ENCODE measurements at places on chromosomes 16 and 17.

DNA sequence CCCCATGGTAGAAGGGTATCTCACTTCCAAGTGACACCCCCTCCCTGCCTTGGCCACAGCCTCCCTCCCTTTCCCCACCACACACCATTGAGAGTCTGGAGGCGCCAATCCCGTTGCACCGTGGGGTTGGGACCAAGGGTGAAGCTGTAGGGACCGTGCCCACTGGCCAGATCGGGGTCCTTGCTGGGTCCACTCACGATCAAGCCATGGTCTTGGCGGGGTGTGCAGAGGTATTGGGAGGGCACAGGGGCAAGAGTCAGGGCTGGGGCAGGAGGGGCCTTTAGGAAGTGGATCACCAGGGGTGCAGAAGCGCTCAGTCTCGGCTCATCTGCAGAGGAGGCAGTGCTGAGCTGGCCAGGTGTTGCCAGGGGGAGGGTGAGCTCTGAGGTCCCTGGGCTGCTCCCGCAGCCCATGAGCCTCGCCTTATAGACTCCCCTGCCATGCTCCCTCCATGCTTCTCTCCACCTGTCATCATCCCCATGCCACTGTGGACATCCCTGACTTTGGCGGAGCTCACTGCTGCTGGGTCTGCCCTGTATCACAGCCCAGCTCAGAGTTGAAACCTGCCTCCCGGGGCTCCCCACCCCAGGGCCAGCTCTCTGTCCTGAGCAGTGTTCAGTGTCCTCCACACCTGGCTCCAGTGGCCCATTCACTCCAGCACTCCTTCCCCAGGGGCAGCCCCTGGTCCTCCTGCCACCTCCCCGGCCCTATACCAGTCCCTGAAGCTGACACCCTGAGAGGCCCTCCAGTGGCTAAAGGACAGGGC, 8.3 kb downstream of the CDH16 start:
- DNase-seq = no peak

GRCh38 chr17:13477180-13477611, 124.5 kb downstream of the HS3ST3A1 start:
- no peak for DNase-seq

- DNase-seq = no peak
Observed at GRCh38 chr16:21101631-21102420, 48.8 kb downstream of the DNAH3 start.

- DNase-seq = no peak
Observed at GRCh38 chr16:19437280-19437679, 19.6 kb downstream of the TMC5 start.

GRCh38 chr17:48429638-48430586, at the start of gene SKAP1:
Gene SKAP1, minus strand, starts transcription at chr17:48430214.
- DNase-seq = peak; percentile 56

DNA sequence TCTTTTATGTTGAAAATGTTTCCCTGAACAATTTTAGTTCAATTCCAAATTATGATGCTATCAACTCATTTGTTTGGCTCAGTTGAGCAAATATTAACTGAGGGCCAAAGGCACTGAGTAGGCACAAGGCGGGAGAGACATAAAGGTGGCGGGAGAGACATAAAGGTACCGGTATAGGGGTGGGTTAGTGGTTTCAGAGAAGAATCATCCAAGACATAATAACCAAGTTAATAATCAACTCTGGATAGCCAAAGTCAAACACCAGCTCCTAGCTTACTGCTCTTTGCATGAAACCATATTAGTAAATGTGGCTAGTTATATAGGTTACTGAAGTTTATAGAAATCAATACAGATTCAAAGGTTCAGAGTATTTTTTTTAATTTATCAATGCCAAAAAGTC, 91.7 kb downstream of the RPGRIP1L start:
- no peak for DNase-seq

GRCh38 chr17:81651692-81652091, 4.7 kb downstream of the PDE6G start:
- no peak for DNase-seq

GRCh38 chr17:17937958-17938357, 34.2 kb downstream of the TOM1L2 start:
- DNase-seq = no peak

DNA sequence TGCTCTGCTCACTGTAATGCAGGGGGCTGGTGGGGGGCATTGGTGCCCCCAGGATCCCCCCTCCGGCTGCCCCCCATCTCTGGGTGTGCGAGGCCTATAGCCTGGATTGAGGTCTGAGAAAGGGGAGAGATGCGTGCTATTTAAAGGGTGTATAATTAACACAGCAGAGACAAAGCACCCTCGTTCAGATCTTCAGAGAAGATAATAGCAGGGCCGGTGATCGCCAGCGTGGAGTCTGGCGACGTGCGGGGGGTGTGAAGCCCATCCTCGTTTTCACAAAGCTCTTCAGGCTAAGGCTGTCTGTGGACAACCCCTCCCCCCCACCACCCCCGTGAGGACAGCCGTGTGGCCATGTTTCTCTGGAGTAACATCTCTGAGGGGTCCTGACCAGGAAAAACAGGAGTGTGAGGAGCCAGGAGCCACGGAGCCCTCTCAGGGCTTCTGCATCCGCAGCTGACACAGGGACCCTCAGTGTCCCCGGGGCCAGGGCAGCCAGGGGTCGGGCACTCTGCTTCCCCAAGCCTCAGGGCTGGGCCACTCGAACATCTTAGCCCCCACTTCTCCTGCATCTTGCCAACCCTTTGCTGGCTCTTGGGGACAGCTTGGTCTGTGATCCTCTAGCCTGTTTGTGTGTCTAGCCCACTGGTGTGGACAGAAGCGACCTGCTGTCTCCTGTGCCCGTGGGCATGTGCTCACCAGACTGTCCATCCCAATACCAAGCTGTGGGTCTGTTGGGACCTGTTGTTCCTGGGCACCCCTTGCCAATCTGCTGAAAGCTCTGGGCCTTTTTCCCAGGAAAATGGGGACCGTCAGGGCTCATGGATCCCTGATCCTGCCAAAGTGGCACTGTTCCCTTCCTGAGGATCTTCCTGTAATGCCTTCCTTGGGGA, 58.9 kb downstream of the BAIAP2 start:
- DNase-seq = no peak

DNA sequence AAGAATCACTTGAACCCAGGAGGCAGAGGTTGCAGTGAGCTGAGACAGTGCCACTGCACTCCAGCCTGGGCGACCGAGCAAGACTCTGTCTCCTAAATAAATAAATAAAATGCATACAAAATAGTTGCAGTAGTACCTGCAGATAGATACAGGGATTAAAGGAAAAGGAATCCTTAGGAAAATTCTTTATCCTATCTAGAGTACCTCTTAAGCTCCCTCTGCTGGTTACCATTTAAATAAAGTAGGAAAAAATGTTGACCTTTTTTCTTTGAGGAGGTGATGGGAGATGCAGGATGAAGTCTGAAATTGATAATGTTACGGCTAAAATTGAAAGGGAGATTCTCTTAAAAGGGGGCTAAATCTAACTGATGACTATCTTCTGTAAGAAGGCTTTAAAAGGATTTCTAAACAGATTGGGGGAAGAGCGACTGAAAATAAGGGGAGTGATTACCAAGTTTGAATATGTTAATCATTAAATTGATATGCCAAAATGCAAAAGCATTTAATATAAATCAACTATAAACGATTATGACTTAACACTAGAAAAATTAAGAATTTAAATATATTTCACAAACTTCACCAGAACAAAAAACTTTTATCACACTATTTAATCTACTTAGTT, 29.4 kb downstream of the C16orf87 start:
- DNase-seq = no peak

DNA sequence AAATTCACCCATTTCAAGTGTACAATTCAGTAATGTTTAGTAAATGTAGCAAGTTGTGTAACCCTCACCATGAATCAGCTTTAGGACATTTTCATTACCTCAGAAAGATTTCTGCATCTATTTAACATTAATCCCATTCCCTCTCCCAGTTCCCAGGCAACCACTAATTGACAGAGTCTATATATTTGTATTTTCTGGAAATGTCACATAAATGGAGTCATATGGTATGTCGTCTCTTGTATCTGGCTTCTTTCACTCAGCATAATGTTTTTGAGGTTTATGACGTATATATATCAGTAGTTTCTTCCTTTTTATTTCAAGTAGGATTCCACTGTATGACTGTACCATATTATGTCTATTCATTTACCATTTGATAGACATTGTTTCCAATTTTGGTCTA, 199.8 kb downstream of the CYB561 start:
- DNase-seq = no peak

GRCh38 chr16:48441863-48442279, 56.7 kb upstream of the SIAH1 start:
- no peak for DNase-seq

DNA sequence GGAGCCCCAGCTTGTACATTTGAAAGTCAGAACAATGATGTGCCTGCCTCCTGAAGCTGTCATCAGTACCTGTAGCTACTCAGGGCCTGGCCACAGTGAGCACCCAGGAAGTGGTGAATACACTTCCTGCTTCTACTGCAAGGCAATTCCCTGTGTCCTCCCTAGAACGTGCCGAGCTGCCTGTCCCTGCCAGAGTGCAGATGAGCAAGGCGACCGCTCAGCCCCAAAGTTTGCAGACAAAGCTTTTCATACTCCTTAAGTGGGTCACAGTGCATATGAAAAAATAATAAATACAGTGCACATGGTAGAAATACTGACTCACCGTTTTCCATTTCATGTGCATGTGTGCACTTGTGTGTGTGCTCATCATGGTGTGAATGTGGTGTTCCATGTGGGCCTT, 77.3 kb downstream of the MPRIP start:
- peak; percentile 22 for DNase-seq

DNA sequence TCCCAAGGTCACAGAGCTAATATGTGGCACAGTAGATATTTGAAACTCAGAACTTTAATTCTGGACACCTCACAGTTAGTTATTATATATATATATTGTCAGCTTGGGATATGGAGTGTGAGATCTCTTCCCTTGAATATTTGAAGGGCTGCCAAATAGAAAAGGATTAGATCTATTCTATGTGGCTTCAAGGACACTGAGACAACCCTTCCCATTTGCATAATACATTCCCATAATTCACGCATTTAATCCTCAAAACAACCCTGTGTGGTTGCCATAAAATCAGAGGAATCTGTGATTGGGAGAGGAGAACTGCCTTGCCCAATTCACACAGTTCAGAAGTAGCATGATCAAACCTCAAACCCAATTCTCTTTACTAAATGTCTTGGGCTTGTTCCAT, 365.8 kb upstream of the DYNLRB2 start:
- DNase-seq = no peak

- DNase-seq = no peak
Observed at GRCh38 chr17:77208217-77208808, 67.5 kb downstream of the SEC14L1 start.

DNA sequence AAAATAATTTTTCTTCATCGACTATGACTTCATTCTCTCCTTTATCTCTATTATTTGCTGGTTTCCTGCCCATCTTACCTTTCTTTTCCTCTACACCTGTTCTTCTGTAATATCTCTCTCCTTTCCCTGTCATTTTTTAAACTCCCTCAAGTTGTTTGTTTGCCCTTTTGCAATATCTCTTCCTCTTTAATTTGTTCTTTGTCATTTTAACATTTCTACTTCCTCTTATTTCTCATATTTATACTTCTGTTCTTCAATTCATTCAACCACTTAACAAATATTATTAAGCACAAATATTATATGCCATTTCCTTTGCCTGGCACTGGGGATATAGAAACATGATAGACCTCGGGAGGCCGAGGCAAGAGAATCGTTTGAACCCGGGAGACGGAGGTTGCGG, 22.6 kb downstream of the MAP3K3 start:
- no peak for DNase-seq

GRCh38 chr16:2008631-2009163, 924 bp downstream of the ZNF598 start:
- DNase-seq = no peak

DNA sequence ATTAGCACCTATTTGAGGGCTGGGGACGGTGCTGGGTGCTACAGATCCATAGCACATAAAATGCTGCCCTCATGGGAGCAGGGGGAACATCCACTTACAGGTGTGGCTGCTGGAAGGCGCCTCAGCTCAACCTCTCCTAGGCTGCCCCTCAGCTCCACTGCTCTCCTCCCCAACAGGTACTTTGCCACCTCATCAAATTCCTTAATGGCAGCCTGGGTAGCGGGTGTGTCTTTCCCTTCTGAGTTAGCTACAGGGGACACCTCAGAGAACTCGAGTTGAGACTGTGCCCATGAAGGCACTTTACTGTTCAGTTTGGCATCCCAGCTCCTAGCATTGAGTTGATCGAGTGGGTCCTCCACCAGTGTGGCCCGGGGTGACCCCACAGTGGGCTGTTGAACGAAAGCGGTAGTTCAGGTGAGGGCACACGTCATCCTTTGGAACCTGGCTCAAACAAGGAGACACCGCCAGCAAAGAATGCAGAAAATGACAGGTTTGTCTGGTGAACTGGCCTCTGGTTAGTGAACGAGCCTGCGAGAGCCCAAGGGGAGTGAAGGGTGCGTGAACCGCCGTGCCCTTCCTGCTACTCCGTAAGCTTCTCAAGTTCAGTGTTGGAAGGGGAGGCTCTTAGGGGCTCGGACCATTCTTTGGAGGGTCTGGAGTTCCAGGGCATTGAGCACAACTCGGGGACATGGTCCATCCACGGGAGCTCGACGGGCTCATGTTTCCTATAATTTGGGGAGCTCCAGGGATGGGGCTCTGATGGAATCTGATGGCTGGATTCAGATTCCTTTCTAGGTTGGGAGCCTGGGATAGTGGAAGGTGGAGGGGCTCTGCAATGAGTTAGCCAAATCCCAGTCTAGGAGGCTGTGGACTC, 3.5 kb upstream of the CMIP start:
- DNase-seq = no peak

- DNase-seq = peak; percentile 9
Observed at GRCh38 chr17:27294689-27295630, 1.0 kb downstream of the WSB1 start.

- DNase-seq = no peak
Observed at GRCh38 chr17:61734466-61734865, 128.9 kb downstream of the BRIP1 start.

- no peak for DNase-seq
Observed at GRCh38 chr17:18257268-18257981, 1.1 kb downstream of the FLII start.

- DNase-seq = no peak
Observed at GRCh38 chr16:64250866-64251265, 871.0 kb downstream of the CDH11 start.

DNA sequence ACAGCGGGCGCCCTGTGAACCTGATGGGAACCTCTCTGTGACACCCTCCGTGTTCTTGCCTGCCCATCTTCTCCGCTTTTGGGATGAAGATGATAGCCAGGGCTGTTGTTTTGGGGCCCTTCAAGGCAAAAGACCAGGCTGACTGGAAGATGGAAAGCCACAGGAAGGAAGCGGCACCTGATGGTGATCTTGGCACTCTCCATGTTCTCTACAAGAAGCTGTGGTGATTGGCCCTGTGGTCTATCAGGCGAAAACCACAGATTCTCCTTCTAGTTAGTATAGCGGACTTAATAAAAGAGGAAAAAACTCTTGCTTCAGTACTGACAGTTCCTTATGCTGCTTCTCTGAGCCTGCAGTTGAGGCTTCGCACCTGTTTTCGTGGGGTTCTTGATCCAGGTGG, 10.5 kb downstream of the CDK5RAP3 start:
- DNase-seq = no peak

DNA sequence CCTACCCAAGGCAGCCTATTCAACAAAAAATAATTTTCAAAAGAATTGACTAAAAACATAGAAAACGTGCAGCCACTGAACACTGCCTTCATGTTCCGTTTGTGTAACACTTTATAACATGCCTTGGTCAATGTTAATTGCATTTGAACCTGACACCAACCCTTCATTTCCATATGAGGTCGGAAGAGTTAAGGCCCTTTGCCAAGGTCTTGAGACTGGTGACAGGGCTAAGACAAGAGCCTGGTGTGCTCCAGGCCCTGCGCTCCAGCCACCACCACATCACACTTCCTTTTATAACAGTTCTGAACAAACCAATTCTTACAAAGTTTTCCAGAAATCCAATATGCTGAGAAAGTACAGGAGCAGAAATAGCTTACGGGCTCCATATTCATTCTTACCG, 4.2 kb downstream of the BBS2 start:
- no peak for DNase-seq
